ENCODE measurements at places on chromosomes 4 and X. TPM values are rescaled to one million over a fixed set of nuclear protein-coding genes. Genes with fewer than 3 reads are reported as not detected.

RAB41 gene
- not detected for total RNA-seq

SORBS2 gene
- total RNA-seq: not detected

ARHGAP36 gene
- total RNA-seq: not detected

GABRQ gene
- 0.05 TPM for total RNA-seq

SULT1B1 gene
- total RNA-seq: 0.52 TPM

HSFX3 gene
- total RNA-seq: not detected

DNA sequence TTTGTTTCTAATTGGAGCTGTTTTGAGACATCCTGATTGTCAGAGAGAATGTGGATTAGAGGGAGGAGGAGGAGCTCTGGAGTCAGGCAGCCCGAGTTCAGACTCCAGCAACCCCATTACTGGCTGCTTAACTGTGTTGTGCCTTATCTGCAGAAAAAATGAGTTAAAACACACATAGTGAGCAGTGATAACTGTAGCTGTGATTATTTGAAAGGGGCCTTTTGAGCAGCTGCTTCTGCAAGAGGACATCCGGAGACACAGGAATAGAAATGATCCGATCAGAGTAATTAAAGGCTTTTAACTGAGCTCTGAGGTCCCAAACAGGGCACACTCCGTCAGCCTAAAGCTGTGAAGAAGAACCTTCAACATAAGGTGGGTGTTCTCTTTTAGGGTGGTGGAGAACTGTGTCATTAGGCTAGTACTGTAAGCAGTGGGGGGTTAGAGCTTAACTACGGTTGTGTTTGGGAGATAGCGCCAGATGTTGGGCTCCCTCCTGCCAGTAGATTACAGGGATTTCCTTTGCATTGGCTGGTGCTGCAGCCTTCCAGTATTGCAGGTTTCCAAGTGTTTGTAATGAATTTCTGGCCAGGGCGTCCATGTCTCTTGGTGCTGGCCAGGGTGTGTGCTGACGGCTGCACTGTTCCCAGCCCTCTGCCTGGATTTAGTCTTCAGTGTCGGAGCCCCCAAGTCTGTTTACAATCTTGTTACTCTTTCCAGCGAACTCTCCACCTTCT is 24.3 kb downstream of the ADD1 start:
- no peaks in the 10 kb centered on the region for H3K27me3 ChIP-seq
- H3K4me3 ChIP-seq: no peak overlapping the region
- H3K27ac ChIP-seq: peak overlapping the region; percentile 73
- H3K36me3 ChIP-seq: peaks cover 33% of the 10 kb centered on the region
- ATAC-seq: no peak

- no peaks in the 10 kb centered on the region for H3K36me3 ChIP-seq
- H3K4me1 ChIP-seq: no peaks in the 10 kb centered on the region
- no peak overlapping the region for H3K4me3 ChIP-seq
- ATAC-seq: no peak
- no peak overlapping the region for H3K27ac ChIP-seq
Observed at GRCh38 chr4:107449611-107450369, 270.2 kb downstream of the PAPSS1 start.

- no peaks in the 10 kb centered on the region for H3K27me3 ChIP-seq
- peak overlapping the region; percentile 21 for H3K27ac ChIP-seq
- ATAC-seq: no peak
- no peak overlapping the region for H3K4me3 ChIP-seq
- peaks cover 39% of the 10 kb centered on the region for H3K36me3 ChIP-seq
- no peaks in the 10 kb centered on the region for H3K4me1 ChIP-seq
Observed at GRCh38 chrX:119537487-119537886, 27.7 kb downstream of the STEEP1 start.

- no peak overlapping the region for H3K27ac ChIP-seq
- H3K4me1 ChIP-seq: no peaks in the 10 kb centered on the region
- H3K4me3 ChIP-seq: no peak overlapping the region
- no peaks in the 10 kb centered on the region for H3K36me3 ChIP-seq
- no peaks in the 10 kb centered on the region for H3K27me3 ChIP-seq
Observed at GRCh38 chrX:101383679-101384205, 2.2 kb downstream of the BTK start.

DNA sequence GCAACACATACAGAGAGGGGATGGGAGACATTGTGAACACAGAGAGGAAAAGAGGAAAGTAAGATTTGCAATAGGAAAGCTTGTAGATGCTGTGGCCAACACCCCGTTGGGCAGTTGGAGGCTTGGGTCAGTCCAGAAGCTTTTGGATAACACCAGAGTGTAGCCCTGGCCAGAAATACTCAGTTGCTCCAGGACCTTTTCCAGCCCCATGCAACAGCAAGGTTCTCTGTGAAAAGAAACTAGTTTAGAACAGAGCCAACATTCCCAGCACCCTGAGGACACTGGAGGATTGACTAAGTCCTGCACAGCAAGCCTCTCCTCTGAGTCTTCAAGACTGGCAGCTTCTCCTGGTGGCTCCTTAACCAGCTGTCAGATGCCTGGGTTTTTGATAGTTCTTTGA is 27.9 kb upstream of the NAF1 start:
- H3K27me3 ChIP-seq: peaks cover 13% of the 10 kb centered on the region
- no peak for ATAC-seq
- H3K36me3 ChIP-seq: no peaks in the 10 kb centered on the region
- no peaks in the 10 kb centered on the region for H3K4me1 ChIP-seq
- H3K27ac ChIP-seq: no peak overlapping the region

- no peaks in the 10 kb centered on the region for H3K36me3 ChIP-seq
- H3K4me1 ChIP-seq: no peaks in the 10 kb centered on the region
- no peak overlapping the region for H3K27ac ChIP-seq
- no peaks in the 10 kb centered on the region for H3K27me3 ChIP-seq
- ATAC-seq: no peak
Observed at GRCh38 chr4:3310301-3311094, 17.7 kb downstream of the RGS12 start.

DNA sequence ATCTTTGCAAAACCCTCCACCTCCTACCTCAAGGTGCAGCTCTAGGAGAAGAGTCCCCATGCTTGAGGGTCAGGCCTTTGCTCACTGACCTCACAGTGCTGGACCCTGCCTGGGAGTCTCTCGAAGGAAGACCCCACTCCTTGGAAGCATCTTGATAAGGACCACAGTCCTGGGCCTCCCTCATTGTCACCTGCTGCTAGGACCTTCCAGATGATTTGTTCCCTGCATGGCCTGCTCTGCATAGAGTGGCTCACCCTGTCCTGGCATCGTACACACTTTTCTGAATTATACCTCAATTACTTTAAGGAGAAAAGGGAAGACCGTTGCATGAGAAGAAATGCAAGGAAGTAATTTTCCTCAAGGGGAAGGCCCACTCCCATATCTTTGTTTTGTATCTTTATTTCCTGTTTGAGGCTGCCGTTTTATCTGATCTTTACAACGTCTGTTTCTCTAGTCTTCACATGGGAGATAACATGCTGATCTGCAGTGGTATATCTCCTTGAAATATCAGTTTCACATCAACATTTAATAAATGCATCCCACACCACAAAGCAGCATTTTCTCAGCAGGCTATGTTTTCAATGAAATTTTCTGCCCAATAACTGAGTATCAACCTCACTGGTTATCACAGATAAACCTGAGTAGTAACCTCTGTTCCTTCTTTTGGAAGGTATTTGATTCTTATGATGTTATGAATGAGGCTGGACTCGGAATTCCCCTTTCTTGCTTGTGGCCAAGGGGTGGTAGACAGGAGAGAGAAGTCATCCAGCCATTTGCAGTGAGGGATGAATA is 15.0 kb upstream of the AKAP17A start:
- ATAC-seq: peak; percentile 72
- no peak overlapping the region for H3K27ac ChIP-seq
- H3K36me3 ChIP-seq: no peaks in the 10 kb centered on the region
- H3K4me3 ChIP-seq: no peak overlapping the region
- H3K4me1 ChIP-seq: peaks cover 3% of the 10 kb centered on the region

GRCh38 chrX:981791-982626 is 230.4 kb downstream of the CRLF2 start:
- no peak overlapping the region for H3K27ac ChIP-seq
- peaks cover 10% of the 10 kb centered on the region for H3K27me3 ChIP-seq
- no peaks in the 10 kb centered on the region for H3K4me1 ChIP-seq
- ATAC-seq: no peak
- no peak overlapping the region for H3K4me3 ChIP-seq

Data from activated T-helper 17 cell treated with anti-CD3 and anti-CD28 coated beads, Interleukin-2, amount 50 U/mL, for 72 hours (primary cell).